Karpas-422 (cell line): ENCODE measurements at places on chromosomes 7 and 10. TPM values are rescaled to one million over a fixed set of nuclear protein-coding genes. Genes with fewer than 3 reads are reported as not detected.
A peak's percentile ranks its signal among the peaks of the same experiment; 100 is the strongest.

DNA sequence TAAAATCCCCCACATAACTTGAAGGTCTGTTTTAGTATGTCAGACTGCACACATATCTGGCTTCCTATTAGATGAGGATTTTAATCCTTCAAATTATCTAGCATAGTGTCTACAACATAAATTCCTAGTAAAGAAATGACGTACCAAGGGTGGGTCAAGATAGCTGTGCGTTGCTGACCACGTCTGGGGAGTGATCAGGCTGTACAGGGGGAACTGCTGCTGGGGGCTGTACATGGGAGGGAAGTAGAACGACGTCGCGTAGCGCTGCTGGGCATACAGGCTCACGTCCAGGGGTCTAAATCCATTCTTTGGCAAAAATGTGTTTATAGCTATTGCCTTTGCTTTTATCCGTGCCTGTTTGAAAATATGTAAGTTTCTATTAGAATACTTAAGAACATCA is 102.3 kb downstream of the LARP4B start:
- DNase-seq: no peak

GRCh38 chr10:30028006-30028737 is 31.2 kb downstream of the JCAD start:
- no peak for DNase-seq

DNA sequence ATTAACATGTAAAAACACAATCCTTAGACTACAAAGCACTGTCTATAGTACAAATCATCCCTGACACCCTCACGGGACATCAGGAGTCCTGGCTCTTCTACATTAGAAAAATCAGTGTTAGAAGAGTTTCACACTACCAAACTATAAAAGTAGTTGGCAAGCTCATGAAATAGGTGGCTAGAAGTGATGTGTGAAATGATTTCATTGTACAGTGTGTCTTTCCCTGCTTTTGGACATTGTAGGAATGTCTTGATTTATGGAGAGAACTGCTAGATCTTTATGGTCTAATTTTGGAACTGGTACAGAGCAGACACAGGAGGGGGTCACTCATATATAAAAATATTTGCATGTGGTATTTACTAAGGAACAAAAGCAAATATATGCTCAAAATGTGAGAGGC is 33.2 kb downstream of the SEMA3A start:
- DNase-seq: no peak

GRCh38 chr7:17985473-17986239 is 42.0 kb downstream of the PRPS1L1 start:
- no peak for DNase-seq

DNA sequence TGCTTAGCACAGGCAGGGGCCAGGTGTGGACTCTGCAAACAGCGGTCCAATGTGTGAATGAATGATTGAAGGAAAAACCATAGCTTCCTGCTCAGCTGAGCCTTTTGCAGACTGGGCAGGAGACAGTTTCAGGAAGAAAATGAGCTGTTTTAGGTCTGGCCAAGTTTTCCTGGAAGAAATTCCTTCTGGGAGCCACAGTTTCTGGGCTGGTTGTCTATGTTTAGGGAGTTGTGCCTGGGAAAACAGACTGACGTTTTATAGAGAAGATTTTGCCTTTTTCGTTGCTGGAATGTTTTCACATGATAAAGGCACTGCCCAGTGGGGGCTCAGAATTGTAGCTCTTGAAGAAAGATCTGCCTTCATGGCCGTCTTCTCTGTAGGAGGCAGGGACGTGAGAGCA is 255.1 kb downstream of the CCSER2 start:
- no peak for DNase-seq

DNA sequence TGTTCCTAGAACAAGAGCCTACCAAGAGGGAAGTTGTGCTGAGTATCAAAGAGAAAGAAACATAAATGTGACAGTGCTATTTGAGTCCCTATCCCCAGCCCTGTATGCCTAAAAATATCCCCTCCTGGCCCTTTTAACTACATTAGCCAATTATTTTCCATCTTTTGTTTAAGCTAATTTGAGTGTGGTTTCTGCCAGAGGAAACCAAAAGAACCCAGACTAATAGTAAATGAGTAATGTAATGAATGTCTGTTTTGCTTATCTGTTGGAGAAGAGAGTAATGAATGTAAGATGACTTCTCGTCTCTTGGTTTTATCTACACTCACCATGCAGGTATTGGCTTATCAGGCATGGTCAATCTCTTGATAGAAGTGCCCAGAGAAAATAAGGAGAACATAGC is 134.4 kb upstream of the CDK1 start:
- no peak for DNase-seq

DNA sequence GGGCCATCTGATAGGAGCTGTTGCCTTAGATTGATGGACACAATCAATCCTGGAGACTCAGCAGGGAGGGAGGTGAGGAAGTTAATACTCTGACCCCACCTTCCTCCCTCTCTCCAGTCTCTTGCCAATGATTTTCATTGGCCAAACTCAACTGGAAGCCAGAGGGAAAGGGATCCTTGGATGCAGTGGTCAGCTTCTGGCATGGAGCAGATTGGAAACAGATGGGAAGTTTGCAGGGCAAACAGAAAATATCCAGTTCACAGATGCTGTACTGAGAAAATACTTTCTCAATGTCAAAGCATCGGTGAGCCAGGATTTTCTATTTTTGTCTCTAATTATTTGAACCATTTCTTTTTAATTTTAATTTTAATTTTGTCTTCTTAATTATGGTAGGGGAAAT is 170.8 kb downstream of the BBS9 start:
- no peak for DNase-seq

- DNase-seq: no peak
Measured at GRCh38 chr7:828793-829561, 3.3 kb upstream of the SUN1 start.

- no peak for DNase-seq
Measured at GRCh38 chr10:78639629-78640028, 429.1 kb upstream of the ZMIZ1 start.

- DNase-seq: peak; percentile 49
Measured at GRCh38 chr10:86330778-86331763, 35.5 kb downstream of the GRID1 start.

DNA sequence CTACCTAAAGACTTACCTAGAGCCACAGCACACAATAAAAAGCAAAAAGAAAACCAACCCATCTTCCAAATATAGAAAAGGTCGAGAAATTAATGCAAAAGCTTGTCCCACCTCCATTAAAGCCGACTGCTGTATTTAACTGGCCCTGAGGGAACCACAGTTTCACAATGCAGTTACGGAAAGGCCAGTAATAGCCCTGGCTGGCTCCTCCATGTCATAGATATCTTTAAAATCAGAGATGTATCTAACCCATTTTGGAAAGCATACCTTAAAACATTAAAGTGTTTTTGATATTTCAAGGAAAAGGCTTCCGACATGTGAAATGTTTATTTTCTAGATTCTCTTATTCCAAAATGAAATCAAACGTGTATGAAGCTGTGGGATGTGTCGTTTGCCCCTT is 23.0 kb downstream of the HDAC9 start:
- DNase-seq: peak; percentile 51

DNA sequence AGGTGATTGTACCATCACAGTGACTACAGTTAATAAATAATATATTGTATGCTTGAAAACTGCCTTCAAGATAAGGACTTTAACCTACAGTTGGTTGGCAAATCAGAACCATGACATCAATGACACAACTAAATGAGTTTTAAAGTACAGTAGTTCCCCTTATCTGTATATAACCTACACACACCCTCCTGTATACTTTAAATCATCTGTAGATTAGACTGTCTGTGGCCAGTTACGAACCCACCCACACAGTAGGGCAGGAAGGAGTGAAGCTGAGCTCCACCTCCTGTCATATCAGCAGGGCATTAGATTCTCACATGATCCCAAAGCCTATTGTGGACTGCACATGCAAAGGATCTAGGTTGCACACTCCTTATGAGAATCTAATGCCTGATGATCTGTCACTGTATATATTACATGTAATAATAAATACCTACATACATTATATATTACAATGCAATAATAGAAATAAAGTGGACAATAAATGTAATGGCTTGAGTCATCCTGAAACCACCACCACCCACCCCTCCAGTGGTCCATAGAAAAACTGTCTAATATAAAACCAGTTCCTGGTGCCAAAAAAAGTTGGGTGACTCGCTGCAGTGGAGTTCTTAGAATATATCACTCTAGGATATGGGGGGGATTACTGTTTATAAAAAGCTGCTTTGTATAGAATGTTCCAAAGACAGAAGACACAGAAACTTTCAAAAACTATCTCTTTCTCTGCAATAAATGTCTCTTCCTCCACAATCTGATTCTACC is 5.6 kb downstream of the TPK1 start:
- DNase-seq: no peak

DNA sequence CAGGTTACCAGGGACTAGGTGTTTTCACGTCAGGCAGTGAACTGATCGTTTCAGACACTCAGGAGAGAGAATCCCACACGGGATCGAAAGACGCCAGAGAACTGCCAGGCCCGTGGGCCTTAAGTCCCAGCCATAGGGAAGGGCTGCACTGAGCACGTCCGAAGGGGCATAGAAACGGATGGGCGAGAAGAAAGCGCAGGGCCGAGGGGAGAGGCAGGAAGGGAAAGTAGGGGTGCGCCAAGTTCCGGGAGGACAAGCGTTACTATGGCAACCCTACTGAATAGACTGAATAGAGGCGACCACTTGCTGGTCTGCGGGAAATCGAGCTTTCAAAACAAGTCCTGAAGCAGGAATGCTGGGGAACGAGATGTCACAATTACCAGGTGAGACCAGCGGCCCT is 421.3 kb upstream of the NUPR2 start:
- no peak for DNase-seq

The NUB1 gene
- 40.0 and 53.0 TPM in 2 replicates for total RNA-seq

The ZNF365 gene
- not detected in 2 replicates for total RNA-seq

The AQP1 gene
- total RNA-seq: 0.22 and 0.82 TPM in 2 replicates

The MRPL32 gene
- 41.6 and 67.6 TPM in 2 replicates for total RNA-seq

The METTL27 gene
- total RNA-seq: not detected in 2 replicates

The IGFBP1 gene
- total RNA-seq: not detected in 2 replicates

The USP6NL gene
- total RNA-seq: 54.3 and 63.9 TPM in 2 replicates
